Psoas muscle (tissue), 8 donors: ENCODE measurements at places on chromosomes 1 and 21. TPM values are rescaled to one million over a fixed set of nuclear protein-coding genes. Genes with fewer than 3 reads are reported as not detected.
A peak's percentile ranks its signal among the peaks of the same experiment; 100 is the strongest.

GRCh38 chr1:31924839-31925238 is 13.3 kb downstream of the PTP4A2 start:
- peak overlapping the region; percentile 1 for H3K27ac ChIP-seq
- peak overlapping the region; percentile 26 for H3K4me3 ChIP-seq
- peaks cover 73% of the 10 kb centered on the region for H3K4me1 ChIP-seq
- DNase-seq = no peak
- no peaks in the 10 kb centered on the region for H3K36me3 ChIP-seq

Gene HECTD3
- 34.0 TPM for total RNA-seq

- H3K36me3 ChIP-seq = peaks cover 49% of the 10 kb centered on the region
- no peak overlapping the region for H3K4me3 ChIP-seq
- no peak overlapping the region for H3K27ac ChIP-seq
Measured at GRCh38 chr1:219227360-219228057, 53.8 kb downstream of the LYPLAL1 start.

DNA sequence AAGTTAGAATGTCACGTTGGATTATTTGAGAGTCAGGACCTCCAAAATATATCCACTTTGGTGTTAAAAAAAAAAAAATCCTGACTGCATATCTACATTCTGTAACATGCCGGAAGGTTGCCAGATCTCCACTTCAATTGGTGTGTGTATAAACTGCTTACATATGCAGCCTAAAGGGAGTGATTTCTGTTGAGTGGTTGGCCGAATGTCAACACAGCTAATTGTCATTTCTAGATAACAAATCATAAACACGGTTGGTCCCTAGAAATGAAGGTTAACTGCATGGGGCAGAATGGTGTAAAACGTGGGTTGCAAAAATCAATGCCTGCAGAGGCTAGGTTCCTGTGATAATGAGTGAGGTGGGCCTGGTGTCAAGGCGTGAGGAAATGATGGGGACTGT is 15.0 kb upstream of the ROR1 start:
- H3K27ac ChIP-seq = no peak overlapping the region
- no peaks in the 10 kb centered on the region for H3K36me3 ChIP-seq
- no peak for DNase-seq
- H3K27me3 ChIP-seq = no peaks in the 10 kb centered on the region
- H3K4me3 ChIP-seq = no peak overlapping the region

- DNase-seq = no peak
- no peaks in the 10 kb centered on the region for H3K27me3 ChIP-seq
Measured at GRCh38 chr21:38861056-38861455, 55.3 kb downstream of the ETS2 start.

- no peak overlapping the region for H3K27ac ChIP-seq
- no peaks in the 10 kb centered on the region for H3K4me1 ChIP-seq
- DNase-seq = no peak
- no peaks in the 10 kb centered on the region for H3K36me3 ChIP-seq
- no peaks in the 10 kb centered on the region for H3K27me3 ChIP-seq
Measured at GRCh38 chr1:6037338-6037762, 8.3 kb upstream of the KCNAB2 start.

Gene TSPEAR
- total RNA-seq = not detected

DNA sequence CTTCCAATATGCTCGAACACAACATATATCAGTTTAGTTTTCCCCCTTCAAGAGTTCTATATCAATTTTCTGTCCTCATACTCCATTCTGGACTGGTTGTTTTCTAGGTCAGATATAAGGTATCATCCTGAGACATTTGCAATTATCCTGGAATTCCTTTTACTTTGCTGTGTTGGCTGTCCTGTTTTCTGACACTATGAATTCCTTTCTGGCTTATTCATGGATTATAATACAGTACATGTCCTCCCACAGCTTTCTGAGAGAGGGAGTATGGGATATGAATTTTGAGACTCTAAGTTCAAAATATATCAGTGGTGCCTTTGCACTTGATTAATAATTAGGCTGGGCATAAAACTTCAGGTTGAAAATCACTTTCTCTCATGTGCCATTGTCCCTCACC is 11.9 kb downstream of the PHTF1 start:
- no peak overlapping the region for H3K27ac ChIP-seq
- H3K4me3 ChIP-seq = no peak overlapping the region
- H3K27me3 ChIP-seq = no peaks in the 10 kb centered on the region
- DNase-seq = no peak
- peaks cover 44% of the 10 kb centered on the region for H3K36me3 ChIP-seq
- no peaks in the 10 kb centered on the region for H3K4me1 ChIP-seq

Gene KRTAP7-1
- total RNA-seq = not detected

Gene TFF1
- total RNA-seq = not detected

- DNase-seq = no peak
- H3K27me3 ChIP-seq = no peaks in the 10 kb centered on the region
- no peaks in the 10 kb centered on the region for H3K36me3 ChIP-seq
- no peak overlapping the region for H3K4me3 ChIP-seq
- H3K4me1 ChIP-seq = no peaks in the 10 kb centered on the region
Measured at GRCh38 chr1:233386336-233386735, 58.8 kb downstream of the MAP3K21 start.

DNA sequence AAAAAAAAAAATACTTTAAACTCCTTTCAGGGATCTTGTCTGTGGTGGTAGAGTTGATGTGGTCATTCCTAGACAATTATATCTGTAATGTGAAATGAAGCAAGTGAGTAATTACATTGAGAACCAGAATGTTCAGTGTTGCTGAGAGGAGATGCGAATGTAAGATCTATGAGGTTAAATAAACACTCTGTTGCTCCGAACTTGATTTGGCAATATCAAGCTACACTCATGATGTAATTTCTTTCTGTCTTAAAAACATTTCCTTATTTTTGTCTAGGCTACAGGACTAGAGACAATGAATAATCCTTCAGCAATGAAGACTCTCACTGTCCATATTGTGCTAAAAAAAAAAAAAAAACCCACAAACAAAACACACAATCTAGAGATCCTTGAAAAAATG is 63.1 kb upstream of the IGSF5 start:
- no peaks in the 10 kb centered on the region for H3K4me1 ChIP-seq
- H3K27ac ChIP-seq = no peak overlapping the region
- H3K36me3 ChIP-seq = no peaks in the 10 kb centered on the region
- DNase-seq = no peak
- no peaks in the 10 kb centered on the region for H3K27me3 ChIP-seq
- no peak overlapping the region for H3K4me3 ChIP-seq

Gene FCRL5
- total RNA-seq = not detected

GRCh38 chr1:107358619-107359327 is 217.9 kb downstream of the NTNG1 start:
- no peaks in the 10 kb centered on the region for H3K27me3 ChIP-seq
- no peaks in the 10 kb centered on the region for H3K4me1 ChIP-seq
- no peak overlapping the region for H3K4me3 ChIP-seq
- H3K36me3 ChIP-seq = no peaks in the 10 kb centered on the region
- no peak for DNase-seq

Gene LEFTY1
- not detected for total RNA-seq

- no peaks in the 10 kb centered on the region for H3K4me1 ChIP-seq
- peaks cover 12% of the 10 kb centered on the region for H3K36me3 ChIP-seq
- no peak overlapping the region for H3K27ac ChIP-seq
Measured at GRCh38 chr1:113592230-113592629, 167.1 kb downstream of the PHTF1 start.

Gene PFKFB2
- 40.6 TPM for total RNA-seq

Gene CELA2B
- total RNA-seq = 0.36 TPM

GRCh38 chr21:17185674-17186073 is 327.2 kb upstream of the CXADR start:
- H3K27ac ChIP-seq = no peak overlapping the region
- no peak for DNase-seq
- H3K36me3 ChIP-seq = no peaks in the 10 kb centered on the region

GRCh38 chr1:111592389-111593361 is 26.9 kb upstream of the RAP1A start:
- no peaks in the 10 kb centered on the region for H3K27me3 ChIP-seq
- peak; percentile 96 for DNase-seq
- H3K4me1 ChIP-seq = peaks cover 25% of the 10 kb centered on the region
- peak overlapping the region; percentile 33 for H3K4me3 ChIP-seq
- peak overlapping the region; percentile 87 for H3K27ac ChIP-seq
- no peaks in the 10 kb centered on the region for H3K36me3 ChIP-seq

Gene SMG7
- 21.1 TPM for total RNA-seq

DNA sequence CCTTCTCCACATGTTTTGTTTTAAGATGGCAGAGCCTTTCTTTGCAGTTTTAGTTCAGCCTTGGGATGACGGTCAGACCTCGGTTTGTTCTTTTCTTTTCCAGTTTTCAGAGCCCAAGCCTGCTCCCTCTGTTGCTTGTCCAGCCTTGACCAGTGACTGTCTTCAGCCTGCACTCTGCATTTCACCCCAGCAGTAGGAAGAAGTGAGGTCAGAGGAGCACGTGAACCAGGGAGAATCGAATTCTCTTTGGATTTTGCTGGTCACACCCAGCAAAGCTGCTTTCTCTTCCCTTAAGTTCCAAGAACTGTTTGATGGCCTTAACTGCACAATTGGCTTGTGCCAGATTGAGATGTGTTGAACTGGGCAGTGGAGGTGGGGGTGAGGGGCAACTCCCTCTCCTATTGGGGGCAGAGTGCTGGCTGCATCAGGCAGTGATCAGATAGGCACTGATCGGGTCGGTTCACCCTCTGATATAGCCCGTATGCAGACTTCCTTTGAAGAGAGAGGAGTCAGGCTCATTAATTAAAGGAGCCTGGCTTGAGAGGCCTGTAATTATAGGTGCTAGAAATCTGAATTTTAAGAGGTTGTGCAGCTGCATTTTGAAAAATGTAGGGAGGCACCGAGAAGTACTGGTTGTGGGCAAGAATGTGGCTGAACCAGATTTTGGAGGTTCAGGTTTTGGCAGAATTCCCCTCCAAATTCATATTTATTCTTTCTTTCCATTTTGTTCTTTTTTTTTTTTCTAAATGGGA is 42.4 kb downstream of the PEX14 start:
- H3K4me3 ChIP-seq = no peak overlapping the region
- no peak overlapping the region for H3K27ac ChIP-seq
- no peaks in the 10 kb centered on the region for H3K27me3 ChIP-seq
- peaks cover 38% of the 10 kb centered on the region for H3K4me1 ChIP-seq
- H3K36me3 ChIP-seq = peaks cover 2% of the 10 kb centered on the region
- no peak for DNase-seq

- peaks cover 12% of the 10 kb centered on the region for H3K4me1 ChIP-seq
- peak overlapping the region; percentile 24 for H3K4me3 ChIP-seq
- no peak overlapping the region for H3K27ac ChIP-seq
Measured at GRCh38 chr21:45000637-45001133, 60.9 kb downstream of the SLX9 start.

GRCh38 chr1:160365325-160365724 is 1.5 kb upstream of the NHLH1 start:
- peaks cover 8% of the 10 kb centered on the region for H3K36me3 ChIP-seq
- H3K4me1 ChIP-seq = no peaks in the 10 kb centered on the region
- no peak overlapping the region for H3K27ac ChIP-seq
- H3K27me3 ChIP-seq = no peaks in the 10 kb centered on the region
- no peak for DNase-seq

Gene CHIA
- not detected for total RNA-seq

DNA sequence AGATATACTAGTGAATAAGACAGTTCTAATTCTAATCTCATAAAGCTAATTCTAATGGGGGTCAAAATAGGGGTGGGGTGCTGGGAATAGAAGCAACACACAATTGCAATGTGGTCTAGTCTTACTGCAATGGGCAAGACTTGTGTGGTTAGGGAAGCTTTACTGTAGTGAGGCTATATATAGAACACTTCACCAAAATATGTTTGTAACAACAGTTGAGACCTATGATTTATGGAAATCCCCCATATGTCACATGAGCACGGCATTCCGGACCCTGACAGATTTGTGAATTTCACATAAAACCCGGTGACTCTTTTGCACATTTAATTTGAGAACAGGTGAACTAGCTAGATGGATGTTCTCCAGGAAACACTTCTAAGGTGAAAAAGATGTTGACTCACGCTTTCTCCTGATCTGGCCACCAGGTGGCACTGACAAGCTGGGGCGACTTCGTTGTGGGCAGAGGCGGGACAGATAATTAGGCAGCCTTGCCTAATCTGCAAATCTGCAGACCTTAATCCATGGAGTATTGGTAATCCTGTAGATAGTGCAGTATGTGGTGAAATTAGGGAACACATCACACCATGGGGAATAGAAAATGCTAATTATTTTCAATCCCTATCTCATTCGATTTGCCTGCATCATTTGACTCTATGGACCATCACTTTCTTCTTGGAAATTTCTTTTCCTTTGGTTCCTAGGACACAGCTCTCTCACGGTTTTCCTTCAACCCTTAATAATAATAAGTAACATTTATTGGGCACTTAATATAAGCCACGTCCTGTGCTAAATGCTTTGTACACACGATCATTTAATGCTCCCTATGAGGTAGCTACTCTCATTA is 37.7 kb downstream of the KIAA0040 start:
- no peak overlapping the region for H3K4me3 ChIP-seq
- peak; percentile 80 for DNase-seq
- peaks cover 4% of the 10 kb centered on the region for H3K4me1 ChIP-seq
- no peak overlapping the region for H3K27ac ChIP-seq

- peaks cover 37% of the 10 kb centered on the region for H3K4me1 ChIP-seq
- no peak overlapping the region for H3K4me3 ChIP-seq
- DNase-seq = no peak
- no peak overlapping the region for H3K27ac ChIP-seq
- H3K36me3 ChIP-seq = no peaks in the 10 kb centered on the region
- H3K27me3 ChIP-seq = no peaks in the 10 kb centered on the region
Measured at GRCh38 chr1:100045206-100045605, 75.4 kb downstream of the SLC35A3 start.

DNA sequence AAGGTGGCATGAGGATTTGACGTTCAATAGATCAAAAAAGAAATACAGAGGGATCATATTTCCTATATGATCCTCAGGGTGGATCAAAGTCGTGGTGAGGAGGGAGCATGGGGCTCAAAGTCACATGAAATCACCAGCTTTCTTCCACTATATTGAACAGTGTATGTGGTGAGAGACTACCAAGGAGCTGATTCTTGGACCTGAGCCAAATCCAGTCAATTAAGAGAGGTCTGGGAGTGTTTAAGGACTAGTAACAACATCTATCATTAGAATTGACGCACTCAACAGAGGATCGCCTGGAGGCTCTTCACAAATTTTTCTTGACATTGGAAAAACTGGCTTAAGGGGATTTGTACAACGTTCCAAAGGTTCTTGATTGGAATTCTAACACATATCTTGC is 267.7 kb upstream of the PROX1 start:
- H3K27ac ChIP-seq = no peak overlapping the region
- no peak overlapping the region for H3K4me3 ChIP-seq
- H3K4me1 ChIP-seq = no peaks in the 10 kb centered on the region
- no peaks in the 10 kb centered on the region for H3K36me3 ChIP-seq

GRCh38 chr1:229253151-229253974 is 17.5 kb upstream of the RAB4A start:
- no peaks in the 10 kb centered on the region for H3K4me1 ChIP-seq
- no peaks in the 10 kb centered on the region for H3K27me3 ChIP-seq
- no peaks in the 10 kb centered on the region for H3K36me3 ChIP-seq
- no peak overlapping the region for H3K27ac ChIP-seq

- H3K36me3 ChIP-seq = no peaks in the 10 kb centered on the region
- H3K27ac ChIP-seq = no peak overlapping the region
- DNase-seq = no peak
- no peak overlapping the region for H3K4me3 ChIP-seq
- H3K4me1 ChIP-seq = no peaks in the 10 kb centered on the region
- no peaks in the 10 kb centered on the region for H3K27me3 ChIP-seq
Measured at GRCh38 chr1:4836574-4836973, 182.2 kb downstream of the AJAP1 start.
